NCI-H2081 (cell line): ENCODE measurements at places on chromosomes 7 and 10.

DNA sequence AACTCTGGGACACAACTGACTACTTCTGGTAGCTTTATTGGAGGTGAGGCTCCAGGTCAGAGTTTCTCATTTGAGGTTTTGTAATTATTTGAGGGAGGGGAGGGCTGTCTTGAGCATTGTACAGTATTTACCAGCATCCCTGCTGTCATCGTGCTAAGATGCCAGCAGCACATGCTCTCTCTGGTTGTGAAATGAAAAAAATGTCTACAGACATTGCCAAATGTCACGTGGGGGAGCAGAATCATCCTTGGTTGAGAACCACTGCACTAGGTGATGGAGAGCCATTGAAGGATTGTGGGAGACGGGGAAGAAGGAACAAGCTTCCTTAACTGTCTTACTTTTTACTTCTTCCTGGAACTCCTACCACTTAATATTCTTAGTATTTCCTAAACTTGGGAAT is 5.0 kb downstream of the SEPTIN7 start:
- no peak for DNase-seq

GRCh38 chr10:132232023-132232951 is 45.5 kb downstream of the DPYSL4 start:
- peak; percentile 2 for DNase-seq

DNA sequence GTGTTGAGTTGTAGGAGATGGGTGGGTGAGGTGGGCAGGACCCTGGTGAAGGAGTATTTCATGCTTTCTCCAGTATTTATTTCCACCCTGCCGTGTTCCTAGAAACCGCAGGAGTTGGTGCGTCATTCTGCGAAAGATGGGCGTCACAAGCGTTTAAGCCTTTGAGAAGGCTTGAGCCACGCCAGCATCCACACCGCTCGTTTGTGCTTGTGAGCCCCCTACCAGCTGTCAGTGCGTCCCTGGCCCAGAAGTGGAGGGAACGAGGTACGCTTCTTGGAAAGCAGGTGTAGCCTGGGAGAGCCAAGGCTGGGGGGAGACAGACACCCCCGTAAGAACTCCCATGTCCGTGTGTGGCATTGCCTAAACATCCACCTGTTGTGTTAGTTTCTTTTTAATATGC is 5.7 kb downstream of the AGAP3 start:
- no peak for DNase-seq

DNA sequence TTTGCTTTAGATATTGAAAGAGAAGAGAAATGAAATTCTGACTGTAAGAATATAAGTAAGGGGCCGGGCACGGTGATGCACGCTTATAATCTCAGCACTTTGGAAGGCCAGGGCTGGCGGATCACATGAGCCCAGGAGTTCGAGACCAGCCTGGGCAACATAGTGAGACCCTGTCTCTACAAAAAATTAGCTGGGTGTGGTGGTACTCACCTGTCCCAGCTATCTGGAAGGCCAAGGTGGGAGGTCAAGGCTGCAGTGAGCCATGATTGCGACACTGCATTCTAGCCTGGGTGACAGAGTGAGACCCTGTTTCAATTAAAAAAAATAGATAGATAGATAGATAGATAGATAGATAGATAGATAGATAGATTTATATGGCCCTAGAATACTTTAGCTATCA is 82.3 kb downstream of the BTRC start:
- DNase-seq = no peak

DNA sequence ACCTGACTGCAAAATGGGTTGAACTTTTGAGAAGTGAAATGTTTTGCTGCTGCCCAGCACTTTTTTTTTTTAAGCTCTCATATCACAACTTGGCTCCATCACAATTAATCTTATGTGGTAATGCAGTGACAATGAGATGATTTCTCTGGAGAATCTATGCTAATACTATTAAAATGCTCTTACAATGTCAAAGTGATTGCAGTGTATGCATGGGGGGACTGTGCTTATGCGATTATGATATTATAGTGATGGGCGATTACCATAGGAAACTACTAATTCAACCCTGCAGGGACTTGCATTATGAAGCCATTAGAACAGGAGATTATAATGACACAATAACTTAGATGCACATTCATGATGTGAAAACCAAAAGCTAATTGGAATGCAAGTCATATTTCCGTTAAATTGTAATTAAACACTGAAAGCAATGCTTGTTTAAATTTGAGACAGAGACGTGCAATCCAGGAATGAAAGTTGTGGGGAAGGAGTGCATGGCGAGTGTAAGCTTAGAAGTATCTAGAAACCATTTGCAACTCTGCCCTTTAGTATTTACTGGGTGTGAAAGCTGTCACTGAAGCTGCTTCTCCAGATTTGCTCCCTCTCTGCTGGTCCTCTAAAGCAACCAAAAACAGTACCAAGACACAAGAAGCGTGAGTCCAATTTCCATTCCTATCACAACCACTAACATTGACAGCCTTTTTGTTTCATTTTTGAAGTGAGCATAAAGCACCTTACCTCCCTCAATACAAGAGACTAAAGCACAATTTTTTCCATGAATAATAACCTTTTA is 21.6 kb downstream of the PTER start:
- peak; percentile 2 for DNase-seq

DNA sequence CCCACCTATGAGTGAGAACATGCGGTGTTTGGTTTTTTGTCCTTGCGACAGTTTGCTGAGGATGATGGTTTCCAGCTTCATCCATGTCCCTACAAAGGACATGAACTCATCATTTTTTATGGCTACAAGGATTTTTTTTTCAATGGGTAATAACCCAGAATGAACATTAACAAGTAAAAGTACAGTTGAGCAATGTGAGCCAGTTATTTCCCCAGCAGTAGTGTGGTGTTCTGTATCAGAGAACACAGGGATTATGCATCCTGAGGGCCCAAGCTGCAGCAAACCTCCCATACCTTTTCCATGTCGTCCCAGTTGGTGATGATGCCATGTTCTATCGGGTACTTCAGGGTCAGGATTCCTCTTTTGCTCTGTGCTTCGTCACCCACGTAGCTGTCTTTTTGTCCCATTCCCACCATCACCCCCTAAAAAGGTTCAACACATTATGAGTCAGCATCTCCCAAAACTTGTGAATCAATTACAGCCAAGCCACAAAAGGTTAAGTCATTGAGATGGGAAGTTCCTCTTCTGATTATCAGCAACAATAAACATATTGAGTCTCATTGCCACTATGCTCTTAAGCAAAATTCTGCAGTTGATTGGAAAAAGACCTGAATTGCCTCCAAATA is 5.5 kb downstream of the ACTA2 start:
- DNase-seq = no peak

DNA sequence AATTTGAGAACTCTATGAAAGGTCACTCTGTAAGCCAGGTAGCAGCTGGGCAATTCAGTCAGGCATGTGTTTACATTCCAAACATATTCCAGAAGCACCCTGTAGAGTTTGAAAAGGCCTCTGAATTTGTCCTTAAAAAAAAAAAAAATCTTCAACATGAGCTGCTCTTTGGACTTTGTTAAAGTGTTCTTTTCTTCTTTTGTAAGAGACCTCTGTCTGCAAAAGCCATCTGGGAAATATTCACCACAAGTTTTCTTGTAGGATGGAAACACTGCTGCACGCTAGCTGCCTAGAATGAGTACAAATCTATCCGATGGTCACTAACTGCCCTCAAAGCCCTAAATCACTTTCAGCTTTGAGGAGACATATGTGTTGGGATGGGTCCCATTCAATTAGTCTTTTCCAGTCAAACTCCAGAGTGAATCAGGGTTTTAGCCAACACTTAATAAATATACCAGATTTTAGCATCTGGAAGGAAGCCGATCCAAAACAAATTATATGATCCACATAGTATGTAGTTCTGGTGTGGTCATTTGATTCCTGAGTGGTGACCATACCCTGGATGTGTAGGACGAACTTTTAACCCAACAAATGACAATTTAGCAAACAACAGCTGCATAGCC is 85.9 kb downstream of the CD36 start:
- DNase-seq = no peak

GRCh38 chr10:24616536-24616935 is 107.2 kb downstream of the ARHGAP21 start:
- DNase-seq = no peak

DNA sequence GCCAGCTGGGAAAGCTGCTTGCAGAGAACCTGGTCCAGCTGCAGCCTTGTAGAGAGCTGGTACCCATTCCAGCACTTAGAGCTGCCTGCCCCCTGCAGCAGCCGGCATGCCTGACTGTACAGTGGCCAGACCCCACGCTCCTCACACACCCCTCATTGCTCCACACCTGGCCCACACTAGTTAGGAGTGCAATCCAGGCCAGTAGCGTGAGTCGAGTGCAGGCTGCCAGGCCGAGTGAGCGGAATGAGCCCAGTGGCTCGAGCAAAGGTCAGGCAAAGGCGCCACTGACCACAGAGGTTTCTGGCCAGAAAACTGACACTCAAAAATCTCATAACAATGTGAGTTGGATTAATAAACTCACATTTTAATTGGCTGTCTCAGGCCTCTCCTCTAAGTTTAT is 921.7 kb upstream of the KCND2 start:
- DNase-seq = no peak

DNA sequence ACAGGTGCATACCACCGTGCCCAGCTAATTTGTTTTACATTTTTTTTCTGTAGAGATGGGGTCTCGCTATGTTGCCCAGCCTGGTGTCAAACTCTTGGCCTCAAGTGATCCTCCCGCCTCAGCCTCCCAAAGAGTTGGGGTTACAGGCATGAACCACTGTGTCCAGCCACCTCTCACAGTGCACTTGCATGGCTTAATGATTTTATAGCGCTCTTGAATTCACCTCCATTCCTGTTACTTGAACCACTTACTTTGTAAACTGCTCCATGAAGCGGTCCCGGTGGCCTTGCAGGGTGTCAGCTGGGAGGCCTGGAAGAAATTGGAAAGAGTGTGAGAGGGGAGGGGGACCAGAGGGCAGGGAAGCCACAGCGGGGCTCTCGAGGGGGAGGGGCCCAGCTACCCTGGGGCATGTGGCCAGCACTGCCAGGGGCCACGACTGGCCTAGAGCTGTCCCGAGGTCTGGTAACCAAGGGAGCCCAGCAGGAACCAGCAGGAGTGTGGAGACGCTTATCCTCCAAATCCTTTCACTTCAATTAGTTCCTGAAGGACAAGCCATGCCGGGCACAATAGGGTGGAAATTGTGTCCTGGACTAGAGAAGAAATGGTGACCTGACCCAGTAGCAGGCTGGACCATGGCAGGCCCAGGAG is 76.0 kb downstream of the SPDYE5 start:
- DNase-seq = no peak

- DNase-seq = no peak
These were observed 219.5 kb downstream of the POLR1F start for GRCh38 chr7:19489162-19489820.

DNA sequence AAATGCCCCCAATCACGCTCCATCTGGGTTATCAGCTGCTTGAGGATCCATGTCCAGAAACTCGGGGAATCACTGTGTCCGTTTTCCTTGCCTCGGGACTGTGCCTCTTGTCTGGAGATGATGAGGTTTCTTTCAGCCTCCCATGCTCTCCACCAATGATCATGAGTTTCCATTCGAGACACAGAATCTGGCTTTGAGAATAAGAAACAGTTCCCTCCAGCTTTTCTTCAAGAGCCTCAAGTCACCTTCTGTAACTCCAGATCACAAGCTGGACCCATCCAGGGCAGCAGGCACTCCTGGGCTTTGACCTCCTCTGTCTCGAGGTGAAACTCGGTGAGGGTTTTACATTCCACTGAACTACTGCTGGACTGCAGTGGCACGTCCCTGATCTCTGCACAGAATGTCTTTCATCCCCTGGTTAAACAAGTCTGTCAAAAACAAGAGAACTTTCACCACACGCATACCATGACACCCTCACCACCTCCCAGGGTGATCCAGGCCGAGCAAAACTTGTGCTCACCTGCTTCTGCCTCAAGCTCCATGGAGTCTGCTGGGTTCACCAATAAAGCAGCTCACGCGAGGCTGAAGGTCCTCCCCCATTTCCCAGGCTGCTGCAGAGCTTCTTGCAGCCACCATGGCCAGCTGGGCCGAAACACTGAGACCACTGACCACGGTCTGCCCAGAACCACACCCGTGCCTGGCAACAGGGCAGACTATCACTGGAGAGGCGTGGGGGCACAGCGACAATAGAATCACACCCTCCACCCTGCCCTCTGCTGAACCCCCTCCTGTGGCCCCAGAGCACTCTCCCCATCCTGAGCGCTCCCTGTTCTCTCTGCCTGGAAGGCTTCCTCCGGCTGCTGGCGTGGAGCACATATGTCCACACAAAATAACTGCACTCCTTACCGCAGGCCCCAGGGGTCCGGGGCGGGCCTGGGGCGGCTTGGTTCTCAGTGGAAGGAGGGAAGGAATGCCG is 25.1 kb downstream of the MAT1A start:
- DNase-seq = no peak

GRCh38 chr10:92407305-92408016 is 116.5 kb downstream of the MARCHF5 start:
- no peak for DNase-seq

DNA sequence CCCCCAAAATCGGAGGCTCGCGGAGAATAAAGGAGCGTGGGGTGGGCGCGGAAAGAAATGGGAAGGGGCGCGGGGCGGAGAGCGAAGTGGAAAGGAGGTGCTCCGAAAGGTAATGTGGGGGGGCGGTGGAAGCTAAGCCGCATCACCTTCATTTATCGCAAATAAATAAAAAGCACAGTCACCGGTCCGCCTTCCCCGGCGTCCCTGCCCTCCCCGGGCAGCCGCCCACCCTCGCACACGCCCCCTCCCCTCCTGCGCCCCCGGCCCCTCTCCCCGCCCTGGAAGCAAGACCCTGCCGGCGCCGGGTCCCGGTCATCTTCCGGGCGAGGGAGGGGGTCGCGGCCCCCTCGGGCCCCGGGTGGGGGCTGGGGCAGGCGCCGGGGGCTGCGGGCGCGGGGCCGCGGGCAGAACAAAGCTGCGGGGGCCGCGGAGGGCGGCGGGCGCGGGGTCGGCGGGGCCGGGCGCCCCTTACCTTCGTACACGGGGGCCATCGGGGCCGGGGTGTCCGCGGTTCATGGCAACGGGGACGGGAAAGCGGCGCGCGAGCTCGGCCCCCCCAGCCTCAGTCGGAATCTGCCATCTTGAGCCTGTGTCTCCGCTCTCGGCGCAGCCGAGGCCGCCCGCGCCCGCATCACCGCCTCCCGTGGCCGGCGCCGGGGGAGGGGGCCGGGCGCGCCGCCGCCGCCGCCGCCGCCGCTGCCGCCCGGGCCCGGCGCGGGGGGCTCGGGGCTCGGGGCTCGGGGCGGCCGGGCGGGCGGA is 486 bp downstream of the HIPK2 start:
- DNase-seq = peak; percentile 48
